H1 (cell line): ENCODE measurements at places on chromosomes 5 and 9. TPM values are rescaled to one million over a fixed set of nuclear protein-coding genes. Genes with fewer than 3 reads are reported as not detected.

DNA sequence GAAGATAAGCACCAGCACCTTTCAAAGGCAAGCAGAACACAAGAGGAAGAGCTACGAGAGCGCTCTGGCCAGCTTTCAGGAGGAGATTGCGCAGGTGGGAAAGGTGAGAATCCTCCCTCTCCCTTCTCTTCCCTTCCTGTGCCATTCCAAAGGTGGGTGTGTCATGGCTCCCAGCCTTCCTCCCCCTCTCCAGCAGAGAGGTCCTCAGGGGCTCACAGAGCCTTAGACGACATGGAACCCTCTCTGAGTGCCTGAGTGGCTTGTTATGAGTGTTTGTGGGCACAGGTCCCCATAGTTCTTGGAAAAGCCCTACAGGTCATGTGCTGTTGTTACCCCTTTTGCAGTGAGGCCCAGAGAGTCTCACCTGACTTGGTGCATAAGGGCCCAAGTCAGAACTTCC lies 5.8 kb downstream of the CCDC180 start:
- DNase-seq, result no peak
- H3K36me3 ChIP-seq, result peaks cover 18% of the 10 kb centered on the region
- H3K4me1 ChIP-seq, result no peaks in the 10 kb centered on the region
- no peak overlapping the region for H3K27ac ChIP-seq

Gene HSPB3
- total RNA-seq, result not detected in 2 replicates

GRCh38 chr9:114467910-114468309 lies 37.4 kb downstream of the WHRN start:
- H3K27me3 ChIP-seq, result no peaks in the 10 kb centered on the region
- H3K4me3 ChIP-seq, result no peak overlapping the region
- no peaks in the 10 kb centered on the region for H3K36me3 ChIP-seq
- H3K4me1 ChIP-seq, result no peaks in the 10 kb centered on the region
- DNase-seq, result no peak

DNA sequence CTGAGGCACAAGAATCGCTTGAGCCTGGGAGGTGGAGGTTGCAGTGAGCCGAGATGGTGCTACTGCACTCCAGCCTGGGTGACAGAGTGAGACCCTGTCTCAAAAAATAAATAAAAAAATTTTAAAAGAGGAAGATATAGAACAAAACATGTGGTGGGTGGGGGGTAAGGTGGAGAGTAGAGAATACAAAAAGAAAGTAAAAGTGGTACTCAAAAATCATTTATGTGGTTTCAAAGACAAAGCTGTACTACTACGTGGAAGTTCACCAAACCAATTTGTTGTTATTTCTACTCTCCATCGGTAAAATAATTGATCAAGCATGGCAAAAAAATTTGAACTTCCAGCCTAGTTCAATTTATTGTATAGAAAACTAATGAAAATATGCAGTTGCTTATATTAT lies 8.0 kb upstream of the OR13C3 start:
- H3K27me3 ChIP-seq, result no peaks in the 10 kb centered on the region
- no peaks in the 10 kb centered on the region for H3K36me3 ChIP-seq
- no peak overlapping the region for H3K4me3 ChIP-seq
- no peak for DNase-seq

- H3K4me1 ChIP-seq, result no peaks in the 10 kb centered on the region
- H3K36me3 ChIP-seq, result peaks cover 12% of the 10 kb centered on the region
- no peak for DNase-seq
- no peak overlapping the region for H3K4me3 ChIP-seq
- no peak overlapping the region for H3K27ac ChIP-seq
Measured at GRCh38 chr5:31478901-31479300, 53.0 kb downstream of the DROSHA start.

DNA sequence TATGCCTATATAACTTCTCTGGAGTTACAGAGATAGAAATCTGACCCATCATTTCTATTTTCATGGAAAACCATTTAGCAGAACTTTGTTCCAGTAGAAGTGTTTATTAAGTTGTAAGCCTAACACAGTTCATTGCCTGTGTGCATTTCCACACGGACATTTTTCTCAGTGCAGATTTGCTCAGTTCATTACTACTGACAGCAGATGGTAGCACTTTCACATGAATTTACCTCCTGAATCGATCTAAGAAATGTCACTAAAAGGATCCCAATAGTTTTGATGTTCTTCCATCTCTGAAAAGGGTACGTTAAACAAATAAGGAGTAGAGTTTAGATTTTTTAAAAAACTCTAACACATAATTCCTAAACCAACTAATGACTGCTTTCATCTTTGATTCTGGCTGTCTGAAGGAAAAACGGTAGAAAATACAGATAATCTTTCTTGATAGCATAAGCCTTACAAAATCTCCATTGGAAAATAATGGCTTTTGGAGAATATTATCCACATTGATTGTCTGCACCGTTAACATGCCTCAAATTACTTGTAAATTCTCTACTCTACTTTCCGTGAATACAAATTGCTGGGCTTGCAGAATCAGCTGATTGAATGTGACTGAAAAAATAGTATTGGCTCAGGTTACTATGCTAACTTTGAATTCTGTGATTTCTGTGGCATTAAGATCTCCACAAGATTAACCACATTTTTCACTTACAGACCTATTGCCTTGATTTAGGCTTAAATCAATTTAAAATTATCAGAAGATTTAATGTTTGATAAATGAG lies 33.1 kb downstream of the RPS23 start:
- no peak overlapping the region for H3K27ac ChIP-seq
- no peak for DNase-seq
- H3K36me3 ChIP-seq, result no peaks in the 10 kb centered on the region
- H3K4me3 ChIP-seq, result no peak overlapping the region
- no peaks in the 10 kb centered on the region for H3K4me1 ChIP-seq

GRCh38 chr5:36759117-36759516 lies 117.5 kb upstream of the NIPBL start:
- H3K4me3 ChIP-seq, result no peak overlapping the region
- H3K27me3 ChIP-seq, result no peaks in the 10 kb centered on the region
- H3K36me3 ChIP-seq, result no peaks in the 10 kb centered on the region
- H3K27ac ChIP-seq, result no peak overlapping the region
- H3K4me1 ChIP-seq, result no peaks in the 10 kb centered on the region

Gene ZNF346
- 19.9 and 20.2 TPM in 2 replicates for total RNA-seq

- H3K27me3 ChIP-seq, result no peaks in the 10 kb centered on the region
- H3K4me3 ChIP-seq, result no peak overlapping the region
- H3K36me3 ChIP-seq, result no peaks in the 10 kb centered on the region
Measured at GRCh38 chr9:89549031-89549644, 51.2 kb upstream of the SEMA4D start.

GRCh38 chr9:98602839-98603500 lies 105.8 kb downstream of the GABBR2 start:
- H3K4me1 ChIP-seq, result no peaks in the 10 kb centered on the region
- H3K27ac ChIP-seq, result no peak overlapping the region
- no peaks in the 10 kb centered on the region for H3K36me3 ChIP-seq
- no peak overlapping the region for H3K4me3 ChIP-seq
- no peaks in the 10 kb centered on the region for H3K27me3 ChIP-seq

Gene PCDHGB7
- 8.7 and 9.5 TPM in 2 replicates for total RNA-seq

DNA sequence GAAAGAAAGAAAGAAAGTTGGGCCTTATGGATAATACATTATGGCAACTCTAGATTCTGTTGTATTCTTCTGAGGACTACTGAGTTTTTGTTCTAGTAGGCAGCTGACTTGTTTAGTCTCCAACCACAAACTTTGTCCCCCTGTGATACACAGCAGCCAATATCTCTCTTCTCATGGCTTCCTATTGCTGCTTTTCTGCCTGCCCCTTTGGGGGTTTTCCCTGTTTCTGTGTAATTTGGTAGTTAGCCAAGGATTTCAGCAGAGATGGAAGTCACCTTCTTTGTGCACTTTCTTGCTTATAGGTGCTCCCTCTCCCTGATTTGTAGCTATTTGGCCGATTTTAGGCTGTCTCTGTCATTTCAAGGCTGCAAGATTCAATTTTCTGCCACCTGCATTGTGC lies 109.6 kb downstream of the FGF1 start:
- no peaks in the 10 kb centered on the region for H3K4me1 ChIP-seq
- no peaks in the 10 kb centered on the region for H3K27me3 ChIP-seq
- no peak overlapping the region for H3K27ac ChIP-seq
- no peak overlapping the region for H3K4me3 ChIP-seq
